Pons (tissue), 1 donor: ENCODE measurements at places on chromosomes 16 and 17.

GRCh38 chr16:726438-727290 lies at the start of the genes CCDC78 and HAGHL:
Gene CCDC78, minus strand, starts transcription at chr16:726443. Its CDS starts 76 bp downstream, at chr16:726367.
Gene HAGHL, plus strand, starts transcription at chr16:727106. Its CDS starts 404 bp downstream, at chr16:727510.
- peak; percentile 37 for DNase-seq

DNA sequence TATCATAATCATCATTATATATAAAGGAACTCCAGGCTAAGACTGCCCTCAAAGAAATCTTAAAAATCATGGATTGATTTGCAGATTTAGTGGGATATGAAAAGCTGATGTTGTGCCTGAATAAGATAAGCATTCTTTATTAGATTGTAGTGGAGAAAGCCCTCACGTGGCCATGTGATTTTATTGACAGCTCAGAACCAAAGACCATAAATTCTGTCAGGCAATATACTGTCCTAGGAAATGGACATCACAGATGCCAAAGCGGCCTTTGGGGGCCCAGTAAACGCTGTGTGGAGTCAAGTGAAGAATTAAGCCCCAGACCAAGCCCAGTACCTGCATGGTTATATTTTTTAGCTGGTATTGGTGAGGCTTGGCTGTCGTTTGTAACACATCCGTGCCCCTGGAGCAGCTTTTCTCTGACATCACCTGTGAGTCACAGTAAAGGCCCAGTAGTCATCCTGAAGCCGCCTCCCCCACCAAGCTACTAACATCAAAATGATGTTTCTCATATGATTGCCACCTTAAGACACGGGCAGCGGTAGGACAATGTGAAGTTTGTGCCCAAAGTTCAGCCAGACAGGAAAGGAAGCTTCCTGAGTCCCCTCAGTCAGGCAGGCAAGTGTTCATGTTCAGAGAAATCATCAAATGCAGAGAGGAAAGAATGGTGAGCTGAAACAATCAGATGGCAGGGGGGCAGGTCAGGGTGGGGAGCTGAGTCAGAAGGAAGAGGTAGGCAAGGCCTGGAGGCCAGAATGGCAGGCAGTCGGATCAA lies 209.4 kb downstream of the IRX3 start:
- DNase-seq: no peak

- peak; percentile 76 for DNase-seq
Measured at GRCh38 chr17:73630531-73630930, 13.7 kb downstream of the SDK2 start.

GRCh38 chr17:9273428-9274391 lies 252.4 kb downstream of the NTN1 start:
- DNase-seq: no peak

- no peak for DNase-seq
Measured at GRCh38 chr17:51662204-51663056, 402.1 kb downstream of the UTP18 start.

DNA sequence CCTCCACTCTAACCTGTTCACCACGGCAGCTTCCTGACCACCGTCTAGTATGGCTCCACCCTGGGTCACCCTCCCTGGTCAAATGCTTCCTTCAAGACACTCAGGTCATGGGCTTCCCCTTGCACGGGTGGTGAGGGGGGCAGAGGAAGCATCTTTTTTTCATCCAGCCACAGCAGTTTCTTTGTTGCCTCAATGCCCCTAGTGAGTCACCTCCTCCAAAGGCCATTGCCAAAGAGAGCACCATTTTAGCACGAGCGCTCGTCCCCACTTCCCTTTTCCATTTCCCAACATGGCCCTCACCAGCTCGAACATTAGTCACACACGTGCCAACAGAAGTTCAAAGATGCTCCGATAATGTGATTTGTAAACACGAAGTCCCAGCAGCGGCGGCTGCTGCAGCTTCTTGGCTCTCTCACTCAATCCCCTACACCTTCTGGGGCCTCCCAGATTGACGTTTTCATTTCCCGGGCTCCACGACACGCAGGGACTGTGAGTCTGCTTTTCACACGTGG lies 134.6 kb downstream of the GAS7 start:
- DNase-seq: peak; percentile 39
